ENCODE measurements at places on chromosomes 1 and 21.

- DNase-seq = no peak
These were observed 110.5 kb downstream of the MAST2 start for GRCh38 chr1:45913731-45914501.

DNA sequence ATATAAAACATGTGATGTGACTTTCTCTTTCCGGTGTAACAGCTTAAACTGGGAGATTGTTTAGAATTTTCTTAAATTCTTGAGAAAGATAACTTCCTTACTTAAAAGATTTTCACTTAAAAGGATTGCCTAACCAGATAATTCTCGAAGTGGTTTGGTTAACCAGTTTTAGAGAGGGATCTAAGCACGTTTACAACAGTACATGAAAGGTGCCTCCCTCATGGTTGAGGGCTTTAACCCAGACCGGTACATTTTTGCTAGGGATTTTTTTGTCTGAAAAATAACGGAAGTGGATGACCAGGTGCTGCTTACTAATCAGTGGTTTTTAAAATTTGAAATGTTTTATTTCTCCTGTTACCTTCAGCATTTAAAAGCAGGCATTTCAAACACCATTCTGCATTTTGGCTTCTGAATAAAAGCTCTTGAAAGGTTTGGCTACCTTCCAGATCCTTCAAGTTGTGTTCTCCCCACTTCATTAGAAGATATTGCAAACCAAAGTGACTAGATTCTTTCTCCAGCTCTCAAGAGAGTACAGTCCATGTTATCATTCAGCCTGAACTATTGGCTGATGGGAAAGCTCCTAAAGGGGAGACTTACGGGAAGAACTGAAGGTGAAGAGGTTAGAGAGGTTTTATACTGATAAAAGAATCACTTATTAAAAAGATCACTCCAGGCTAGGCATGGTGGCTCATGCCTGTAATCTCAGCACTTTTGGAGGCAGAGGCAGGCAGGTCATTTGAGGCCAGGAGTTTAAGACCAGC is 12.8 kb downstream of the S100PBP start:
- DNase-seq = no peak

DNA sequence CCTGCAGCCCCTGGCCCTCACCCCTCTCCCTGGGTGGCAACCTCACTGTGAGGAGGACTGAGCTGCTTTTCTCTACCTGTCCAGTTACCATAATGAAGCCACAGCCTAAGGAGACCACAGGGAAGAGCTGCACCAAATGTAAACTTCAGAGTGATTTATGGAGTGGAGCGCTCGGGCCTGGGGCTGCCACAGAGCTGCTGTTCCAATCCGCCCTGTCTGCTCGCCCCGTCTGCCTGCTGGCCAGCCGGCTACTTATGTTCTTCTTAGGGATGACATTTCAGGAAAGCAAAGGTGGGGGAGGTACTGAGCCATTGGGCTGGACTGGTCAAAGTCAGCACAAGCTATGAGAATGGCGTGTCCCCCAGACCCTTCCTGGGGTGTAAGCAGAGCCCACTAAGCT is 17.9 kb downstream of the SYT6 start:
- DNase-seq = no peak

GRCh38 chr1:152623203-152623844 is 421 bp upstream of the LCE3A start:
- no peak for DNase-seq

DNA sequence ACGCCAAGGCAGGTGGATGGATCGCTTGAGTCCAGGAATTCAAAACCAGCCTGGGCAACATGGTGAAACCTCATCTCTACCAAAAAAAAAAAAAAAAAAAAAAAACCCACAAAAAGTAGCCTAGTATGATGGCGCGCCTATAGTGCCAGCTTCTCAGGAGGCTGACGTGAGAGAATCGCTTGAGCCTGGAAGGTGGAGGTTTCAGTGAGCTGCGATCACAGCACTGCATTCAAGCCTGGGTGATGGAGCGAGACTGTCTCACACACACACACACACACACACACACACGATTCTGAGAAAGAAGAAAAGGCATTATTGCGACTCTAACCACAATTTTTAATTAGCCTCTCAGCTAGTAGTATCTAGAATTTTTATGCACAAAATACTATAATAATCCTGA is 86.5 kb downstream of the RASAL2 start:
- no peak for DNase-seq

DNA sequence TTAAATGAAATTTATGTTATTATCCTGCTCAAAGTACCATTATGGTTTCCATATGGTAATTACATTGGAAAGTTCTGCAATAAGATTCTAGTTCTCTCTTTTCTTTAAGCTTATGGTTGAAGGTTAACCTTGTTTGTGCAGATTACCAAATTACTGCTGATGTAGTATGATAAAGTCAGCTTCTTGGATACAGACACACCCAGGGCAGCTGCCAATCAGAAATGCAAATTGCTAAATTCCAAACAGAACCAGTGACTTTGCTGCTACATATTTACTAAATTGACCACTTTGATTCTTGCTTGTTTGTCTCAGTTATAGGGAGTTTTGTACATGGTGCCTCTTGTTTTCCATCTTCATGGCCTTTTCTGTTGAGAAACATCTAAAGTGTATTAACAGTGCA is 26.5 kb downstream of the GNAT2 start:
- no peak for DNase-seq

- no peak for DNase-seq
These were observed 1.2 kb upstream of the PADI2 start for GRCh38 chr1:17120481-17120877.

GRCh38 chr1:12539705-12540579 is 78.1 kb downstream of the DHRS3 start:
- DNase-seq = no peak

Measured in activated CD8-positive, alpha-beta memory T cell treated with anti-CD3 and anti-CD28 coated beads for 24 hours (primary cell).